NCI-H345 (cell line): ENCODE measurements at places on chromosomes 4 and X.

- DNase-seq: no peak
Measured at GRCh38 chr4:39044956-39045826, 13.0 kb upstream of the TMEM156 start.

GRCh38 chr4:93831716-93832496 lies 3.4 kb downstream of the ATOH1 start:
- DNase-seq: no peak

DNA sequence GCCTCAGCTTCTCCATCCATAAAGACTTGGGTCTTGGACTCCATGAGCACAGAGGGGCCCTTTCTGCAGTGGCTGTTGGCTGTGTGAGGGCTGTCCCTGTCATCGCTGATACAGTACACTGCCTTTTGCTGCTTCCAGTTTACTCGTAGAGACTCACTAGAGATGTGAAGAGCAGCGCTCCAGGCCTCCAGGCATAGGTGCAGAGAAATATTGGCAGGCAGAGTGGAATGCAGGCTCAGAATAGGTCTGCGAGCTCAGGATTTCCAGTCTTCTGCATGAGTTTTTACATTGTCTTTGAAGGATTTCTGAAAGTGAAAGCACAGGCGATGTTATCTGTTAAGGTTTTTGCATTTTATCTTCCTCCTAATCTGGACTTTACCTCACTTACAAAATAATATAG lies 97.4 kb downstream of the AASDH start:
- no peak for DNase-seq

DNA sequence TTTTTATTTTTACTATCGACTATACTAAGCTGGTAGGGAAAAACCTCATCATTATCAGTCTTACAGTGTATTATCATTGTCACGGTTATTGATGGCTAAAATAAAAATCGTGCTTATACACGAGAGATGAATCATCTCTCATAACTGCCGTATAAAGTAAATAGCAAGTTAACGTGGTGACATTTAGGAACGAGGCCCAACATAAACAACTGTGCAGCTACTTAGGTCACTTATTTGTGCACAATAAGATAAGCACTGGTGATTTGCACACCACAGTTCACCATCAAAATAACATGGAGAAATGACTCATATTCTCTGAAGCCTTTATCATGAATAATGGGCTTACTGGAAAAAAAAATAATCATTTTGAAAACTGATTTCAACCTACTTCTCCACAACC lies 482.0 kb upstream of the TENM3 start:
- DNase-seq: no peak

- peak; percentile 62 for DNase-seq
Measured at GRCh38 chr4:85861064-85861765, 386.3 kb downstream of the ARHGAP24 start.

DNA sequence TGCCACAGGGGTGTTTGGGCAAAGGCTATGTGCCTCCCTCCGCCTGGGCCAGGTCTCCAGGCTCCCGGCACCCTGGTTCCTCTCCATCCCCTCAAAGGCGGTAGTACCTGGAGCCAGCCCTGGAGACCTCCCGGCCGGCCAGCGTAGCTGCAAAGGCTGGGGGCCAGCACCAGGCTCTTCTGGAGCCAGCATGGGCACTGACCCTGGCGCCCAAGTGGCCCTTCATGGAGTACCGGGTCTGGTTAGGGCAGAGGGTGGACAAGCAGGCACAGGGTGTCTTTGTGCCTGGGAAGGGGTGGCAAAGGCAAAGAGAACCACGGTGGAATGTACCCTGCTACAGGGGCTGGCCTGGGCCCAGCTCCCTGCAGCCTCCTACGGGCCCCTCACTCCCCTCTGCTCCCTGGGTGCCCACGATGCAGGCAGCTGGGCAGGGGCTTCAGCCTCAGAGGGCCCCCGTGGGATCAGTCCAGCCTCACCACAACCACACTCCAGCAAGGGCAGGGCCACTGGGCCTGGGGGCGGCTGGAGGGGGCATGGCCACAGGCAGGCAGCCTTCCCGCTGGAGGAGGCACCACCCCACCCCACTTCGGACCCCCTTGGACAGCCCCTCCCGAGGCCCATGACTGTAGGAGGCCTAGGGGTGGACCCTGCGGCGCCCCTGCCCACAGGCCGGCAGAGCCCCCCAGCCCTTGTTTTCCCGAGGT lies 112.9 kb upstream of the NKX1-1 start:
- DNase-seq: no peak

- no peak for DNase-seq
Measured at GRCh38 chrX:134174859-134175258, 62.1 kb upstream of the CCDC160 start.

DNA sequence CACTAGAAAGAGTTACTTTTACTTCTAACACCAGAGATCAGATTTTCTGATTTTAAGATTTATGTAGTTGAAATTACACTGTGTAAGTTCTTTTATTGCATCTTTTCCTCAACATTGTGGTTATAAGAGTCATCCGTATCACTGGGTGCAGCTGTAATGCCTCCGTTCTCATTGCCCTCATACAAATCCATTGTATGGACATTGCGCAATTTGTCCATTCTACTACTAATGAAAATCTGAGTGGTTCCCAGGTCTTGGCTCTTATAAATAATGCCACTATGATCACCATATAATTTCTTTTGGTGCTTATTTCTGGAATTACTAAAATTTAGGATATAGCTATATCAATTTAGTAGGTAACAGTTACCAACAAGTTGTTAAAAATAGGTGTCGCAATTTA lies 614.0 kb upstream of the GALNT7 start:
- DNase-seq: no peak

GRCh38 chrX:18899796-18900380 lies 84.0 kb downstream of the PHKA2 start:
- no peak for DNase-seq

- no peak for DNase-seq
Measured at GRCh38 chr4:105896984-105897775, 1.9 kb downstream of the NPNT start.

- DNase-seq: no peak
Measured at GRCh38 chr4:108683479-108683878, 33.1 kb downstream of the OSTC start.

DNA sequence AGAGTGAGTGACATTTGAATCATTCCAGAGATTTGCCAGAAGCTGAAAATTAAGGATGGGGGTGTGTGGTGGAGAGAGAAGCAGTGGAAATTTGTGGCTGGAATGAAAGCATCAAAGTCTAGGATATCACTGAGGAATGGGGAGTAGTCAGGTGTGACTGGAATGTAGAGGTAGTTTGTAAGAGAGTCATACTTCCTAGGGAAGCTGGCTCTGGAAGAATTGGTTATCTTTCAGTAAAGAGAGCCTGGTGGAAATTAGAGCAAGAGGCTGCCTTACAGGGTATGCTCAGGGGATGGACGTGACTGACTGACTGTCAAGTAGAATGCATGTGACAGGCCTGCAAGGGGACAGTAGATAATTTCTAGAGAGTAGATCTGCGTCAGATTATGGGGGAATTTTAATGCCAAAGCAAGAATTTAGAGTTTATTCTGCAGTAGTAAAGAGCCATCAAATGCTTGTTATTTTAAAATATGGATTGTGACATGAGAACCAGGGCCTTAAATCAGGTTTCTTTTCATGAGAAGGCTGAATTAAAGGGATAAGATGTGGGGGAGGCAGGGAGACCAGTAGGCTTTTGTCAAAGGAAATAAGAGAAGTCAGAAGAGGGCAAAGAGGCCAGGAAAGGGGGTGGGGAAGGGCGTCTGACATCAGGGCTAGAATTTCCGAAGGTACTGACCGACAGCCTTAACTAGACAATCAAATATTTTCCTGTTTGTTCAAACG lies 109.9 kb downstream of the AFF1 start:
- DNase-seq: no peak

DNA sequence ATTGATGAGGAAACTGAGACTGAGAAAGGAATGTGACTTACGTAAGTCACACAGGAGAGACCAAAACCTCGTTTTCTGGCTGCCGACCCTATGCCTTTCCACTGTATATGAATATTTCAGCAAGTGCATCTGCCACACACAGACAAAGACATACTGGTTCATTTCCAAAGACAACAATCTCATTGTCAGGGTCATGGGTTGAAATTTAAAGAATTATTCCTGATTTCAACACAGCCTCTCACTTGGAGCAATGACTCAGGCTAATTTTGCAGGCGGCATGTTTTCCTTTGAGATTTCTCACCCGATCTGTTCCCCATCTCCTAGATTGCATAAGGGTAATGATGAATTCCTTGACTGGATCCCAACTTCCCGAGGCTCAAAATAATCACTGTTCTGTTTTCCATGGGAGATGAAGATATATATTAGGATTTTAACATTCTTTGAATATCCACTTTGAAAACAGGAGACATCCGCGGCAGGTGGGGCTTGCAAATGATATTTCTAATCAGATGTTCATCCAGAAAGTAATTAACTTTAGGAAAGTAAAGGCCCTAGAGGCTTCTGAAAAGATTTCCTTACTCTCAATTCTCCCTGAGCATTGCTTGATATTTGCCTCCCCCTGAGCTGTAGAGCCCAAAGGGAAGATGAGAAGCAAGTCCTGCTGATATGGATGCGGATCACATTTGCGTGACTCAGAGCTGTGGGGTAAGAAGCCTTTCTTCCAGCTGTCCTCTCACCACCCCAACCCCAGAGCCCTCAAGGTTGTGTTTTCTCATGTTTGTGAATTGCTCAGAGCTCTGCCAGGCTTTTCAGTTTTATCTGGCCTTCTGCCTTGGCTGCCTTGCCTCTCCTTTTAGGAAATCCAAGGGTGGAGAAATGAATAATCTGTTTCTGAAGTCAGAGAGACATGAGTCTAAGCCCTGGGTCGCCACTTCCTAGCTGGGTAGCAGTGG lies 361.1 kb upstream of the BOD1L1 start:
- no peak for DNase-seq

GRCh38 chrX:148185631-148186030 lies 204.5 kb downstream of the FMR1NB start:
- no peak for DNase-seq

GRCh38 chr4:130338851-130339250 lies 1242.9 kb downstream of the C4orf33 start:
- DNase-seq: no peak
